HAP-1 (cell line): ENCODE measurements at places on chromosomes 12 and 14.

DNA sequence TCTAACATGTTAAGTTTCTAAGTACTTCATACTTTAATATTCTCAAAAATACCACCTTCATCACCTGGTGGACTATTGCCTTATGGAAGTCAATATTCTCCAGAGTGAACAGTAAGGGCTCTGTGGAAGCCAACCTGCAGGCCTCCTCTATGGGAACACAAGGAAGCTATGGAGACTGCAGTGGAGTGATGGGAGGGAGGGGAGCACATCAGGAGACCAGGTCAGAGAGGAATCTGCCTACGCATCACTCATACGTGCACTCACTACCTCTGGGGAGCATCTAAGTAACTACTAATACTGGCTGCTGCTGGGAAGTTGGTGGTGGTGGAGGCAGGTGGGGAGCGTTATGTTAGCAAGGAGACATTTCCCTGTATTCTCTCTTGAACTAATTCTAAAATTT, 19.9 kb downstream of the HECTD4 start:
- no peak for DNase-seq

DNA sequence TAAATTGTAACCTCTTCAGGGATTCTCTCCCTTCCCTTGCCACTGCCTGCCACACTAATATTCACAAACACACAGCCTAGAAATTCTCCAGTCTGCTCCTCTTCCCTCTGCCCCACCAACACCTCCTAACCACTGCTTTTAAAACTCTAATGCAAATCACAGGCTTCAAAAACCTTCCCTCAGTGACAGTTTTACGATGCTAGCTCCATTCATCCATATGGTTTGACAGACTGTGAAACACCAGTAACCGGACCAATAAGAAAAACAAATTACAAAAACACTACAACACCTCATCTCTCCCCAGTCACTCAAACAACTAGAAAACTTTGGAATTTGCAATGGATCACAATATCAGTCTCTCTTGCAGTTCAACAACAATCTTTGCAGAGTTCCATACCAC, 5.7 kb downstream of the DPF3 start:
- DNase-seq = no peak

DNA sequence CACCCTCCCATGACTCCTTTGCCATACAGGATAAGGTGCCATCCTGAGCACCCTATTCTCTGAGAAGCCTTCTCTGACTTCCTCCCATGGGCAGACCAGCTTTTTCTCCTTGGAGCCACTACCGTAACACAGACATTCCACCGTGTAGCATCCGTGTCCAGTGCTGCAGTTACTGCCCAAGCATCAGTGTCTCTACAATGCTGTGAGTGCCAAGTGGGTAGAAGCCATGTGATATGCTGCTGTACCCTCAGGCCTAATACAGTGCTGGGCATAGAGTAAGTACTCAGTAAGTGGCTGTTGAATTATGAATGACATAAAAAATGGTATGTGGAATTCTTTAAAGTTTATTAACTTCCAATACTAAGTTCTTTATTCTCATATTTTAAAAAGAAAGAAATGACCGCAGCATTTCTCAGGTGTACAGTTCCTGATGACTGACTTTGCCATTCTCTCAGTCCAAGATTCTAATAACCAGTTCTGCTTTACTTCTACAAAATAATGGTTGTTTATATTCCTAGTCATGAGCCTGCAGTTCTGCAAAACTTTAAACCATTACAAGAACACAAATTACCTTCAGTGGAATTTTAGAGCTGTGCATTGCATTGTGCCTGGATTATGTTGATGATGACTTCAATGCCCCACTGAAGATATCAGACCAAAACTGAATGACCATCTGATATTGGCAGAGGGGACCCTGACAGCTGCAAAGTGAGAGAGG, 118.7 kb downstream of the RPAP3 start:
- no peak for DNase-seq

DNA sequence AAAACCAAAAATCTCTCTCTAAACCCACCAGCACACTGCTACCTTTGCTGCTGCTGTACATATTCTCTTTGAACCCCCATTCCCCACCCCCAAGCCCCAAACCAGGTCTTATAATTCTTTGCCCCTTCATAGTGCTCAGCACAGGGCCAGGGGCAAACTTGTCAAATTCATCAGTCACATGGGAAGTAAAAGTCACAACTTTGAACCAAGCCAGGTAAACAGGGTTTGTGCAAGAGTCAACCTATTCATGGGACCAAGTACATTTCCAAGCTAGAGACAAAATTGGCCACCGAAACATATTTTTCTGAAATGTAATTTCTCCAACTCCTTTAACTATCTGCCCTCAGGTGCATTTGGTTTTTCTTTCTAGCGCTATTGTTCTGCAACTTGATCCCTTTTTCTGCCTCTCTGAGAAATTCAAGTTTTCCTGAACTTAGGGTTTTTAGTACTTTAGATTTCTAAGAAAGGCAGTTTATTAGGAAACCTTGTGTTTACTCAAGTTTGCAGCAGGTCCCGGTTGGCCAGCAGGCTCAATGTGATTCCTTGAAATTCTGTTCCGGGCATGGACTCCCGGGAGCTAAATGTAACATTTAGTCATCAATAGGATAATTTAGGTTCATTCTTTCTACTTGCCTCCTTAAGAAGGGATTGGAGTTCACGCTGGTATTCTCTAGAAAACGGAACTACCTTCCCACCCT, 230.5 kb downstream of the EFCAB11 start:
- DNase-seq = no peak

GRCh38 chr14:77023001-77023996, 5.2 kb downstream of the IRF2BPL start:
- DNase-seq = peak; percentile 45

DNA sequence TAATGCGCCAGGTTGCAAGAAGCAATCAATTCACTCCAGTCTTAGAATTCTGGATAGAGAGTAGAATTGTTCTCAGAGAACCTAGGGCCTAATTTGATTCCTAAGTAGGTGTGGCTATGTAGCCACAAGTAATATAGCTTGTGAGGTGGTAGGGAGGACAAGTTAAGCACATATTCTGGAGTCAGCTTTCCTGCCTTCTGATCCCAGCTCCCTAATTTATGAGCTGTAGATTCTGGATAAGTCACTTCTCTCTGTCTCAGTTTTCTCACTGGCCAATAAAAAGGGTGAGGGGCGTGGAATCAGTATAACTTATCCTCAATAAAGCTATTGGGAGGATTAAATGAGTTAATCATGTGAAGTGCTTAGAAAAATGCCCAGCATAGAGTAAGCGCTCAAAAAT, 3.0 kb upstream of the SNW1 start:
- no peak for DNase-seq

DNA sequence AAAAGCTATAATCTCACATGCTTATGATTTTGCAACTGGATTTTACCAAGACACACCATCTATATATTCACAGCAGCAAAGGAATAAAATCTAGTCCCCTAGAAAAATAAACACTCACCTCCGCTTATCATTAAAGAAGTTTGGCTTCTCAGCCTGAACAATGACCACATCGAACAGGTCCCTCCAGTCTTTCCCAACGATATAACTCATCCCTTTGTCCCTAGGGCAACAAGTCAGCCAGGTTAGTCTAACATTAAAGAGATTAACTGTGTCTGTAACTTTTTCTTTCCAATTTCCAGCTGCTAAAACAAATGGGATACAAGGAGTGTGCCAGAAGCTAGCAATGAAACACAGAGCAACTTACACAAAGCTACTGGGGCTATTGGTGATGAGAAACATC, 48.0 kb downstream of the NT5DC3 start:
- no peak for DNase-seq

- DNase-seq = no peak
Measured at GRCh38 chr14:92615451-92615850, 101.9 kb downstream of the RIN3 start.

DNA sequence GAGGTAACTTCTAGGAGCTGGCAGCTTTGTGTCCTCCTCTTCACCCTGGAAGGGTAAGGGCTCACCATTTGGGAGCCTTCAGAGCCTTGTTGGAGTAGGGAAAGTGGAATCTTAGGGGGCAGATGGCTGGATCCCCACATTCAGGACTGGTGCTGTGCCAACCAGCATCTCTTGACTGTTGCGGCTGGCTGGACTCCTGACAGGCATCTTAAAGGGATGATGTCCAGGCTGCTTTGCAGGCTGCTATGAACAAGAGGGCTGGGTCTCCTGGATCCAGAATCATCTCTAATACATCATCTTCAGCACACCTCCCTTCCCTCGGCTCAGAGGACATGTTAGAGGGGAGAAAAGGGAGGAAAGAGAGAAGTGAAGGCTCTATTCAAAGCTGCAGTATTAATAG, 4.4 kb downstream of the CACNB3 start:
- no peak for DNase-seq

DNA sequence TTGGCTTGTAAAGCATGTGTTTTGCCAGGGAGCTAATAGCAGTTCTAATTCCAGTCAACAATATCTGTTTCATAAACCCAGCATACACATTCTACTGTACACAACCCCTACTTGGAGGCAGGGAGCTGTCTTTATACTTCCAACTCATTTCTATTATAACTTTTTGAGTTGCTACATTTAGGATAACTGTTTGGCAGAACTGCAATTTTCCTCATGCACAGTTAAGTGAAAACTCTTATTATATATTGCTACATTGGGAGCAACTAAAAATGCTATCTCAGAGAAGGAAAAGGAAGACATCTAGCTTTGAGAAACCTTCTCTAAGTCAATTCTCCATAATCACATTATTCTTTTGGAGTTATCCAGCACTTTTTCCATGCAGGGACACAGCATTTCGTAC, 480.2 kb downstream of the RPS29 start:
- DNase-seq = no peak

DNA sequence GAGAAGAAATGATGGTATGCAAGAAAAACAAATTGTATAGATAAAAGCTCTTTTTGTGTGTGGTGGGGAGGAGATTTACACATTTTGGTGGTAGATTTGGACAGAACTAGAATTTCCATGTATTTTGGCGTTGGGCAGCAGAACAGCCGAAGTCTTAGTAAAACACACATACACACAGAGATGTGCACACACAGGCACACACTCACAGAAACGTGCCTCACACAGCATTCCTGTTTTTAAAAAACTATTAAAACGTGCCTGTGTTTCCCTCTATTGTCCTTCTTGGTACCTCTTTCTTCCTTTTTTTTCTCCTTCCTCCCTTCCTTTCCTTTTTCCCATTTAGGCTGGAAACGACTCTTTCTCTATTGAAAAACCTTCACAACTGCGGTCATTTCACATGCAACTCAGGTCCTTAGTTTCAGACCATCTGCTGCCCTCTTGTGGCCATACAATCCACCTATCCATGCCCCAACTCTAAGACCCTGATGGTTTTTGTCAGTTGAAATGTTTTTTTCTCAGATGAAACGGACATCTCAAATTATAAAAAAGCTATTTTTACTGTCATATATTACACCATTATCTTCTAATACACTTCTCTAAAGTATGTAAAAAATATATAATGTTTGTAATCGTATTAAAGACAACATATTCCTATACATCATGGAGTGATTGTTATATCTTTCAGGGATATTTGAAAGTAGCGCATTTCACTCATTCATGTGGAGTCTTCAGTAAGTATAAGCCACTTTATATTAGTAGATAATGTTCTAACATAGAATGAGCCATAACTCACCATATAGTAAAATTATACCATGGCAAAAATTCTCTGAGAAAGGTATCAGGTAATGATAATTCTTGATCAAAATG, 386.7 kb upstream of the NOVA1 start:
- peak; percentile 81 for DNase-seq

DNA sequence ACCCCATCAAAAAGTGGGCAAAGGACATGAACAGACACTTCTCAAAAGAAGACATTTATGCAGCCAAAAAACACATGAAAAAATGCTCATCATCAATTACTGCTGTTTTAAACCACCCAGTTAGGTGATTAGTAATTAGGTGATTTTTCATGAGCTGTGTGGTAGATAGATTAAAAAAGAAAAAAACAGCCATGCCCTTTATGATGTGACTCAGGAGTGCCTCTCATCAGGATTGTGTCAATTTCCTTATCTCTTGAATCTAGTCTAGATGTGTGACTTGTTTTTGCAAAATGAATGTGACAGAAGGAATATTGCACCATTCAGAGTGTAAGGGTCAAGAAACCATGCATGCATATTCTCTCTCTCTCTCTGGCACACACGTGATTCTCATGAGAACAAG, 5.7 kb downstream of the OR10A7 start:
- DNase-seq = no peak

GRCh38 chr14:31060253-31060875, 34.2 kb upstream of the STRN3 start:
- DNase-seq = no peak

DNA sequence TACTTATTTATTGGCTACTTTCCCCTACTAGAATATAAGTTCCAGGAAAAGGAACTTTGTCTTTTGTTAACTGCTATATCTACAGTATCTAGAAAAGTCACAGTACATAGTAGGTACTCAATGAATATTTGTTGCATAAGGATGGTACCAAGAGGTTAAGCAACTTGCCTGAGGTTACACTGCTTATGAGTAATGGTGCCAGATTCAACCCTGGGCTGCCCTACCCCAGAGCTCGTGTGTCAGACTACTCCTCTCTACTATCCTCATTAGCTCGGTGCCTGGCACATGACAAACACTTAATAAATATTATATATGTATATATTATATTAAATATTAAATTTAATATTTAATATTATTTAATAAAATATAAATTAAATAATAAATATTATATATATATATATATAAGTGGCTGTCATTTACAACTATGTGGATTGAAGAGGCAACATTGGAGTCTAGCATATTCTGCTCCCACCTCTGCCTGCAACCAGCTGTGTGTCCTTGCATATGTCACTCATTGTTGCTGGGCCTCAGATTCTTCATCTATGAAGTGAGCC, 25.4 kb downstream of the UTP20 start:
- DNase-seq = no peak

DNA sequence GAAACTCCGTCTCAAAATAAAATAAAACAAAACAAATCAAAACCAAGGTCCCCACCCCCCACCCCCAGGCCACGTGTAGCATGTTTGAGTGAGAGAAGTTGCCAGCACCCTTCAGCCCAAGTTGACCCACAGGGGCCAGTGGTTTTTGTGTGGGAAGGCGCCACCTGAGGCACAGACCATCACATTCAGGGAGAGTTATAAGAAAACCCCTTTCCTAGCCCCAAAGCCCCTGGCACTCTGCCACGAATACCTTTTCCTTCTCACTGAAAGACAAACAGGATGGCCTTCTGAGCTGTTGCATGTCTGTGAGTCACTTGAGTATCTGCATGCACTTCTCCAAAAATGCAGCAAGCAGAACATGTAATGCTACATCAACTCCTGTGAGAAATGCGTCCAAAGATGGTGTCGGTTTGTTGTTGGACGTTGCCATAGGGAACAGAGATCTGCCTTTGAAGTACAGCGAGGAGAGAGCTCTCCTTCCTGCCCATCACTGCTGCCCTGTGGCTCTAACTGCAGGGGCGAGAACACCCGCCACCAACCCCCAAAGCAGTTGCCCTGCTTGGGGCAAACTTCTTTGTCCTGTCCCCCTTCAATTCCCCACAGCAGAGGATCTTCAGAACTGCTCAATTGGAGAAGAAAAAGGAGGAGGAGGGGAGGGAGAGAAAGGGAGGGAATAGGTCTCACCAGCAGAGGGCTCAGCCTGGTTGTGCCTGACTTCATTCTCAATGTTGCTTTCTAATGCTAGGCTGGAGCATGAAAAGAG, 2.7 kb upstream of the TRAF3 start:
- peak; percentile 74 for DNase-seq

GRCh38 chr12:4997939-4998338, 45.7 kb upstream of the KCNA5 start:
- DNase-seq = no peak

GRCh38 chr14:36773136-36773540, 111.5 kb downstream of the PAX9 start:
- DNase-seq = no peak

- no peak for DNase-seq
Measured at GRCh38 chr12:52147367-52147963, 44.3 kb downstream of the KRT80 start.

- no peak for DNase-seq
Measured at GRCh38 chr12:113795445-113795844, 170.7 kb downstream of the RBM19 start.
